ENCODE measurements at places on chromosomes 4 and X.

DNA sequence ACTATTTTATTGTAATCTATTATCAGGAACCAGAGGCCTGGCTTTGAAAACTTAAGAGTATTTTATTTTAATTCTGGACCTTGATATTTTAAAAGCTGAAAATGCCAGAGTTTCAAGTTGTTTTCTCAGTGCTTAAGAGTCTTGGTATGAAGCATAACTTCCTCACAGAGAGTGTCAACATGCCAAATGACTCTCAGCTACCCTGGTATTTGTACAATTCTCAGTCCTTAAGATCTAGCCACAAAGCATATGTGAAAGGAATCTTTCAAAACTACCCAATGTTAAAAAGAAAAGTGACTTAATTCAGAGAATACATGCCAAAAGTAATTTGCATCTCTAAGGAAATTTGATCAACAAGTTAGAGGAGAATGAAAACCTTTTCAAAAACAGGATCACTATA lies 171.9 kb downstream of the DKK2 start:
- no peak for DNase-seq

DNA sequence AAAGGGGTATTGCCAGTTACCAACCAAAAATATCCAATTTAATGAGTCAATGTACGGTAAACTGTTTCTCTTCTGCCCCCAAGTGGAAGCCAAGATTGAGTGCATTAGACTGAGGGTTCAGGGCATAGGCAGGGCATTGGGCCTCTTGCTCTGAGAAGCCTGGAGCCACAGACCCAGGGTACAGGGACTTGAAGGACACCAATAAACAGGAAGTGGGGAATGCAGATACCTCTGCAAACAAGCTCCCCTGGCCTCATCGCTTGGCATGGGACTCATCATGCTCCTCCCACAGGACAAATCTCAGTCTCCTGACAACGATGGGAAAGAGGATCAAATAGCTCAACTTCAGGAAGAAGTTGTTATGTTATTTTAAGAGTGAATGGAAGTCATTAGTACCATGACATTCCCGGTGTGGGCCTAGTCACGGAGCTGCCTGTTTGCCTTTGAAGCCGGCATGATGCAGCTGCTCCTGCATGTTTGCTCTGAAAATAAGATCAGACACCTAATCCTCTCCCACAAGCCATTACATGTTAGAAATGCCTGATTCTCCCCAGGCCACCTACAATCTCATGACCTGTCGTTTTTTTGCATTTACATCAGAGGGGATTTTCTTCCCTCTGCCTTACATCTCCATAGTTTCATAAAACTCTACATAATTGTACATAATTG lies 224.2 kb downstream of the RCHY1 start:
- DNase-seq: no peak

- DNase-seq: no peak
These were observed 80.7 kb upstream of the MAML3 start for GRCh38 chr4:140234697-140235060.

GRCh38 chr4:122671919-122672490 lies 51.1 kb upstream of the IL21 start:
- DNase-seq: no peak

DNA sequence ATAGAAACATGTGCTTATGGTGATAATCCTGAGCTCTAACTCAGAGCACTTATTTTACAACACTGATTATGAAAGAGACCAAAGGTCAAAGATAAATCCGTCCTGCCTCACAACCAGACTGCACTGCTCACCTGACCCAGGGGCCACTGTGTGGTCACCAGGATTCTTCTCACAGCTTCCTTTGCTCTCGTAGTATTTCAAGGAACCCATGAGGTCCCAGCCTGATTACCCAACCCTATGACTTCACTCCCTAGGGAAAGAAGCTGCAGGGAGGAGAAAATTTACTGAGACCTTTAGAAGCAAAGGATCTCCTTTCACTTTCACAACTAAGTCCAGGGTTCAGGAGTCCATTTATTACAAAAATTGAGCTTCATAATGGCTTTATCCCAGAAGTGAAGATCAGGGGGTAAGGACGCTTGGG lies 9.6 kb downstream of the SLC25A5 start:
- no peak for DNase-seq

GRCh38 chr4:15920723-15921591 lies 17.6 kb downstream of the FGFBP1 start:
- DNase-seq: no peak

GRCh38 chr4:156038772-156039171 lies 85.1 kb upstream of the CTSO start:
- no peak for DNase-seq

DNA sequence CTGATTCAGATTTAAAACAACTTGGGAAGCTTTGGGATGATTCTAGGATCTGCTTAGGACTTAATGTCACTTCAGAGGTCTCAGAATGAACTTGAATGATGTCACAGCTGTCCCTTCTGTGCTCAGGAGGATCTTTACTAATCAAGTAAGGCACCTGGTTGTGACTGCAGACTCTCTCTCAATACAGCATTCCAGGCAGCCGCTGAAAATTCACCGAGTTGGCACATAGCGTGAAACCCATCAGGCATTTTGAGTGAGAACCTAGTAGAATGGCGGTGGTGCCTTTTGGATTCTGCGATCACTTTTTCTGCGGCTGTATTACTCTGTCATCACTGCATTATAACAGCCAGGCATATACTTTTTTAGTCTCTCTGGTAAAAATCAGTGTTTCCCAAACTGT lies 16.5 kb downstream of the SNX25 start:
- DNase-seq: no peak

DNA sequence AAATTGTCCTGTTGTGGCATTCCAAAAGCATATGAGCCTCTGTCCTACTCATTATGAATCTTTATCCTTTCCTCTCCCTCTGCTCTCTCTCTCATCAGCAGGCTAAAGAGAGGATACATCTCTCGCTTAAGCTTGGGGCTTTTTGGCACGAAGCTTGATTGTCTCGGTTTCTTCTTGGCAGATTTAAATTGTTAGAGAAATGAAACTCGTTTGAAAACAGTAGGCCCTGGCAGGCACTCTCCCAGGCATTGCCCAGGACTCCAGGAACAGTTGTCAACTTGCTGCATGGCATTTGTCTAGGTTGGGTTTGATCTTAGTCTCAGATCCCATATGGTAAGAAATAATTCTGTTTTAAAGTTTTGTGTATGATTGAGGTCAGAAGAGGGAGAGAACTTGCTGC lies 35.5 kb downstream of the NAA11 start:
- DNase-seq: no peak

DNA sequence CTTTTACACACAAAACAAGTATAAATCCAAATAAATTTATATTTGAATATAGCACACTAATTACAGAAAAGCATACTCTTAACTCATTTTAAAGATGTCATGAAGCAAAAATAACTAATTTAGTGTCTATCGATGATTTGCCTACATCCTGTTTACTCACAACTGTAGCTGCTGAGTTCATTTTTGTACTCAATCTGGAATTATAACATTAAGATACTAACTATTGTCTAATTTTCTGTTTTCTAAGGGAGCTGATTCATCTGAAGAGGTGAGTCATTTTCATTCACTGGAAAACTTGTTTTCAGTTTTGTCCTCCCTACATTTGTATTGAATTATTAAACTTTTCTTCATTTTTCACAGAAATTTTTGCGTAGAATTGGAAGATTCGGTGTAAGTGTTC lies 3.7 kb downstream of the STATH start:
- DNase-seq: no peak

GRCh38 chrX:13652287-13652793 lies 601 bp upstream of the TCEANC start:
- no peak for DNase-seq

GRCh38 chr4:122583906-122584305 lies 37.0 kb downstream of the IL21 start:
- no peak for DNase-seq

- DNase-seq: no peak
These were observed 2.4 kb downstream of the TFDP3 start for GRCh38 chrX:133215747-133216146.

GRCh38 chrX:110407910-110408545 lies 49.4 kb downstream of the RTL9 start:
- no peak for DNase-seq

GRCh38 chr4:53183754-53184153 lies 182.1 kb downstream of the SCFD2 start:
- DNase-seq: no peak

GRCh38 chr4:47483745-47484144 lies 1.3 kb upstream of the ATP10D start:
- no peak for DNase-seq

DNA sequence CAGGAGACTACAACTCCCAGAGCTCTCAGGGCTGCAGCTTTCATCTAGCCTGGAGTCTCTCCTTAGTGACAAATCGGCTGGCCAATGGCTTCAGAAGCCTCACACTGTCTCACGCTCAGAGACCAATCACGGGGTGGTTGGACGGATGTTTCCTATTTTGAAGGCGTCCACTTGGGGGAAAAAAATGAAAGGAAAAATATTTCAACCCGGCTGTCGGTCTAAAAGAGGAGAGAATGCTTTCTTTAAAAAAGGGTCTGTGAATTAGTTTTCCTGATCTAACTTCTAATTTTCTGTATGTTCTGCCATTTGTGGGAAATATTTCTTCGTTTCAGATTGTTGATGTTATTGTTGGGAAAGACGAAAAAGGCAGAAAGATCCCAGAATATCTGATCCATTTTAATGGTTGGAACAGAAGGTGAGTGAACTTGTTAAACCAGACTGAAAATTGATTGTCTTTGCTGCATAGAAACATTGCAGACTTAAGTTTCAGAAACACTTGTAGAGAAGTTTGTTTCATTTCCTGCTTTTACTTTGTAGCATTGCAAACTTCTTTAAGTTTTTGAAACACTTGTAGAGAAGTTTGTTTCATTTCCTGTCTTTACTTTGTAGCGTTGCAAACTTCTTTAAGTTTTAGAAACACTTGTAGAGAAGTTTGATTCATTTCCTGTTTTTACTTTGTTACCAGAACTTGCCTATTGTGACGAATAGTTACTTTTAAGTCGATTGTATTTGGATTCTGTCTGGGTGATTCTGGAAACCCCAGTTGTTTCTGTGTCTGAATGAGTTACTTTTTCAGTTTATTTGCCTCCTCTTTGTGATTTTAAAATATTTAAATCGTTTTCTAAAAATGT lies 1.6 kb downstream of the MSL3 start:
- peak; percentile 19 for DNase-seq

DNA sequence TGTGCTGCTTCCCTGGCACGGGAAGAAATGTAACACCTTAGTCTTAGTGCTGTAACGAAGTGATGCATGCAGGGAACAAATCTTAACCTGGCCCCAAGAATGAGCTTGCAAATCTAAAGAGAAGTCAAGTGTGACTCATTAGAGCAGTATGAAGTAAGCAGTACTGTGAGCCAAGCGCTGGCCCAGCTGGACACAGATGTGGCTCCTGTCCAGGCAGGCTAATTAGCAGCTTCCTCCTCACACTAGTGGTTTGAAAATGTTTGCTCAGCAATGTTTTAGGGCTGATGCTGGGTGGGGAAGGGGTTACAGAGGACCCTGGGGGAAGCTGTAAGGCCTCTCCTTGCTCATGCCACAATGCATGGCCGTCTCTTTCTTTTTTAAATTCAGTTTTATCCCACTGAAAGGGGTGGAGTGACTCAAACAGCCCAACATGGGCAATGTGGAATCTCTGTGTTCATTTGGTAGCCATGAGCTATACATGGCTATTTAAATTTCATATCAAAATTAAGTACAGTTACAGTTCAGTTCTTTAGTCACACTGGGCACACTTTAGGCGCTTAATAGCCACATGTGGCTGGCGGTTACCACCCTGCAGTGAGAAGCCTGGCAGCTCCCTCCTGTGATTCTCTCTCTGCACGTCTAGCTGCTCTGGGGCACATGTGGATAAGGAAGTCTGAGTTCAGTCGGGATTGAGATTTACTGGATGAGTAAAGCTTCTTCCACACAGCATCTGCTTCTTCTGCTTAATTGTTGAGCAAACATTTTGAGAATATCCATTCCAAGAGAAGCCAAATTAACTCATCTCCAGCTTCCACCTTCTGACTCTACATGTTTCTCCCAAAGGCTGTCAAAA lies 48.8 kb downstream of the MAP7D2 start:
- DNase-seq: no peak

DNA sequence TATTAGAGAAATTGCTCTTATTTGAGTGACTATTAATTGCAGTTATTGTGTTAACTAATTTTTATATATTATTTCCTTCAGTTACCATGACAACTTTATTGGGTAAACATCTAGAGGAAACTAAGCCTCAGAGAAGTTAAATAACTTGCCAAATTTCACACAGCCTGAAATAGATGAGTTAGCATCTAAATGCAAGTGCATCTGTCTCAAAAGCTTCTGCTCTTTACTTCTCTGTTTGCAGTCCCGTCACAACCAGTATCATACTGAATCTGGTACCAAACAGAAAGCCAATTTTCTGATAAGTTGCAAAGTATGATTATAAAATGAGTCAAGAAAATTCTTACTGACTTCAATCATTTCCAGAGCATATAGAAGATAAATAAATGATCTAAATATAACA lies 1544.9 kb upstream of the PCDH7 start:
- no peak for DNase-seq

DNA sequence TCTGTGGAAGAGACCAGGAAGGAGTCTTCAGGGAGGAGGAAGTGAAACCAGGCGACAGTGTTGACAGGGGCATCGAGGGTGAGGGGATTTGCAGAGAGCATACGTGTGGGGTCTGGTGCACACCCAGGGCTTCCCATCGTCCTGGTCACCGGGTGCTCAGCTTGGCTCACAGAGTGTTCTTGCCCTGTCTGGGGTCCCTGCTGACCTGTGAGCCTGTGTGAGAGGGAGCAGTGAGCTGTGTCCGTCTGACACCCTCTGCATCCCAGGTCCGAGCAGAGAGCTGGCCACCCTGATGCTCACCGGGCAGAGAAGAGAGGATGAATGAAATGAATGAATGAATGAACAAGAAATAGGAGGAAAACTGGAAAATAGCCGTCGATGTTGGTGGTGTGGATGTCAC lies 46.5 kb downstream of the CPZ start:
- DNase-seq: no peak

GRCh38 chrX:30888526-30889146 lies 418 bp downstream of the TAB3 start:
- no peak for DNase-seq

Measured in D721Med (cell line).